H9 (cell line): ENCODE measurements at places on chromosomes 11 and 22.

DNA sequence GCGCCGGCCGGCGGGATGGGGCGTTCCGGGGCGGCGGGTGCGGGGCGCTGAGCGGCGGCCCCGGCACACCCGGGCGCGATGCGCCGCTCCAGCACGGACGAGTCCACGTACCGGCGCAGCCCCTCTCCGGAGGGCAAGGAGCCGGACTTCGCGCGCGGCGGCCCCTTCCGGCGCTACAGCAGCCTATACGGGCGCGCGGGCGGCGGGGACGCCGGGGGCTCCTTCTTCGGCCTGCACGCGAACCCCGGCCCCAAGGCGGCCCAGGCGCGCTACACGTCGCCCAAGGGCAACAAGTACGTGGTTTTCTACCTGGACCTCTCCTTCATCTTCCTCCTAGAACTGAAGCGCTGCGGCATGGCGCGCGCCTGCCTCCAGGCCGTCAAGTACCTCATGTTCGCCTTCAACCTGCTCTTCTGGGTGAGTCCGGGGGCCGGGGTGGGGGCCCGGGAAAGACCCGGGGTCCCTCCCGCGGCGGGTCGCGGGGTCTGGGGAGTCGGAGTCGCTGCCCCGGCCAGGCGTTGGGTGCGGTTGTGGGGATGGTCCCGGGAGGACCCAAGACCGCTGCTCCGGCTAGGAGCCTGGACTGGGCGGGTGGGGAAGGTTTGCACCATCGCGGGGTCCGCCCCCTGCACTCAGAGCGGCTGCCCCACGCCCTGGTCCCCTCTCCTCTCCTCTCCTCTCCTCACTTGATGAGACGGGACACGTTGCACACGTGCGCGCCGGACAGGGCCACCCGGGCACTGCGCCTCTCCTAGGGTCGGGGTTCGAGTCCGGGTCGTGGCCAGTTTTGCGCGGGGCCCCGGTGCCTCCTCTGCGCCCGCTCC lies 7.5 kb downstream of the TSPAN4 start:
- DNase-seq, result no peak
- H3K4me1 ChIP-seq, result peaks cover under 1% of the 10 kb centered on the region; the same call in 1 of the 2 replicates
- peak overlapping the region; percentile 84 for H3K4me3 ChIP-seq
- no peaks in the 10 kb centered on the region for H3K36me3 ChIP-seq

DNA sequence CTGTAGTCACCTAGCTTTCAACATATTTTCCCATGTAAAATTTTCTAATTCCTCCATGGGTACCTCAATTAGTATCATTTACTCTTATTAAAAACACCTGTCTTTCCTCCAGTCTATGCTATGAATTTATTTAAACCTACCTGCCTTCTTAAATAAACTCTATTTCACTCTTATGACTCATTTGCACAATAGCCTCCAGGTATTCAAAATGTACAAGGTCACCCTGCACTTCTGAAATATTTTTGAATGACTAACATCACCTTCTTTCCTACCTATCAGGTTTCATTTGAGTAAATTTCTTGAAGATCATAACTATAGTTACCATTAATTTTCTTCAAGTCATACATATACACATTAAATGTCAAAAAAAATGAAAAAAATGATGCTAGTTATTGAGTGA lies 939.7 kb downstream of the DLG2 start:
- H3K27me3 ChIP-seq, result no peaks in the 10 kb centered on the region
- no peaks in the 10 kb centered on the region for H3K4me1 ChIP-seq
- no peak overlapping the region for H3K27ac ChIP-seq
- H3K4me3 ChIP-seq, result no peak overlapping the region

DNA sequence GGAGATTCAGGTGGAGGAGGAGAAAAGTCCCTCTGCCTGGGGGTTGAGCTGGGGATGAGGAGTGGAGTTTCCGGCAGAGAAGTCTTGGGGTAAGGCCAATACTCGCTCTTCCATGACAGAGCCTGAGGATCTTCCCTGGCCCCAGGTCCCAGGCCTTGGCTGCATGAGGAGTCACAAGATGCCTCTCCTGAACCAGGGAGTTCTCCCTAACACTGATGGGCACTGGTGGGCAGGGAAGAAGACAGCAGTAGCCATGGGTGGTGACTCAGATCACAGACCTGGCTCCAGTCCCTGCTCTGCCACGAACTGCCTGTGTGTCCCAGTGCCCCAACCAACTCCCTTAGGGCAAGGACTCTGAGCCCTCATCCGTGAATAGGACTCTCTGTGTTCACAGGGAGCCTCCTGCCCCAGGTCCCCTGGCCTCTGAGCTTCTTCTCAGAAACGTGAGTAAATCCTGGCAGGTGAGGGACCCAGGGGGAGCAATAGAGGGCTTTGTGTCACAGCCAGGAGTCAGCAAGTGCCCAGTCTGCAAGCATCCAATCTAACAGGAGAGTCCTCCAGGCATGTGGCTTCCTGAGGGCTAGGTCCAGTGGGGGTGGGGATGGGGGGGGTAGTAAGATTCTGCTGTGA lies 45.5 kb upstream of the FTH1 start:
- H3K27me3 ChIP-seq, result no peaks in the 10 kb centered on the region
- no peak for DNase-seq
- H3K4me3 ChIP-seq, result no peak overlapping the region

GRCh38 chr11:111395081-111395480 lies 16.0 kb upstream of the POU2AF1 start:
- no peak for DNase-seq
- no peaks in the 10 kb centered on the region for H3K4me1 ChIP-seq
- no peak overlapping the region for H3K4me3 ChIP-seq

- DNase-seq, result no peak
- H3K36me3 ChIP-seq, result no peaks in the 10 kb centered on the region
- H3K27me3 ChIP-seq, result no peaks in the 10 kb centered on the region
- no peak overlapping the region for H3K4me3 ChIP-seq
Observed at GRCh38 chr11:58490827-58491226, 17.1 kb downstream of the OR5B21 start.

DNA sequence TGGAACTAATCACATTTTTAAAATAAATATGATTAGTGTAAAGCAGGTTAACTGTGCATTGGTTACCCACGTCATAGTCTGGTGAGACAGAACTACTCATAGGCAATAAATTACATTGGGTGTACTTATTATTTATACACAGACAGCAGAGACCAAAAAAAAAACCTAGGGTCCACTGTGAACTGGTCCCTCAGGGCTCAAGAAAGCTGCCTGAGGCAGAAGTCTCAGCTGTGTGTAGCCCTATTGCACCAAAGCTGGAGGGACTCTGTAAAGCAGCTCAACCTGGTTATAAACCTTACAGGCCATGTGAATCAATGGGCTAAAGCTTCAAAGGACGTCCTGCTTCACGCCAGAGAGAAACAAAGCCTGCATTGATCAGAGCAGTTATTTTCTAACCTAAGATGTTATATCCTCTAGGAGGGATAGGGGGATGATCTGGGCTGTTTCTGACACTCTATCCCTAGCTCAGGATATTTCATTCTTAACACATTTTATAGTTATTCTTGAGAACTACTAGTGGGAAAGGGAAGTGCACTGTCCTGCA lies 432.2 kb upstream of the ANO3 start:
- H3K36me3 ChIP-seq, result no peaks in the 10 kb centered on the region
- no peak overlapping the region for H3K4me3 ChIP-seq

DNA sequence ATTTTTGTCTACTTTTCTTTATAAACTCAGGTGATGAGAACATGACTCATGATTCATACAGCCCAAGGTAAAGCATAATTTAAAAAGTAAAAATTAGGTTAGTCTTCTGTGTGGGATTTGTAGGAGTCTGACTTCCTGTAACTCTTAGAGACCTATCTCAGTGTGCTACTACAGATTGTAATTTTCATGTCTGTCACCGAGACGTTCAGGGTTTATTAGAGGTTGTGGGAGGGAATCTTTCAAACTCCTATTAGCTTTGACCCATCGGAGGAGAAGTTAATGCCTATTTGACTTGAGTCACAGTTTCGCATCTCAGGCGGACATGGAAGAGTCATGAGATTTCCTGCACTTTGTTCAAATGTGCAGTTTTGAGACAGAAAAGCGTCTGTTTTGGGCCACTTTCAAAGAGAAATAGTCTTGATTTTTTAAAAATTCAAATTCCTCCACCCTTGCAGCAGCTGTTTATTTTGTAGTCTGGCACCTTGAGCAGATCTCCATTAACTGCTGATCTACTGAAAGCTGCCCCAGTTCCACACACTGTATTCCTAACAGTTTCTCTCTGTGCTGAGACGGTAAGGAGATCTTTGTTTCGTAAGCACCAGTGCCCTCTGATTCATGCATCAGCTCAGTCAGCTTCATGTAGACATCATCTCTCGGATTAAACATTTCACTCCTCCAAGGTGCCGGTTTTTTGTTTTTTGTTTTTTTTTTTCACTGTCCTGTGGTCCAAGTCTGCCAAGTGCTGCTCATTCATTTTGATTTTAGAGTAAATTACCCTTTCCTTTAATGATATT lies 24.3 kb downstream of the ALKBH3 start:
- DNase-seq, result no peak
- no peak overlapping the region for H3K4me3 ChIP-seq
- H3K27me3 ChIP-seq, result no peaks in the 10 kb centered on the region
- H3K4me1 ChIP-seq, result no peaks in the 10 kb centered on the region
- no peaks in the 10 kb centered on the region; the same call in 1 of the 3 replicates for H3K36me3 ChIP-seq

GRCh38 chr11:85661972-85662664 lies 2.8 kb downstream of the CREBZF start:
- no peaks in the 10 kb centered on the region; the same call in 1 of the 2 replicates for H3K27me3 ChIP-seq
- DNase-seq, result no peak
- peak overlapping the region; percentile 100 for H3K4me3 ChIP-seq
- no peak overlapping the region for H3K27ac ChIP-seq

GRCh38 chr11:62725646-62726045 lies 1.6 kb downstream of the HNRNPUL2 start:
- H3K27me3 ChIP-seq, result no peaks in the 10 kb centered on the region
- H3K27ac ChIP-seq, result no peak overlapping the region
- H3K4me3 ChIP-seq, result peak overlapping the region; percentile 95
- H3K36me3 ChIP-seq, result peaks cover 55% of the 10 kb centered on the region

DNA sequence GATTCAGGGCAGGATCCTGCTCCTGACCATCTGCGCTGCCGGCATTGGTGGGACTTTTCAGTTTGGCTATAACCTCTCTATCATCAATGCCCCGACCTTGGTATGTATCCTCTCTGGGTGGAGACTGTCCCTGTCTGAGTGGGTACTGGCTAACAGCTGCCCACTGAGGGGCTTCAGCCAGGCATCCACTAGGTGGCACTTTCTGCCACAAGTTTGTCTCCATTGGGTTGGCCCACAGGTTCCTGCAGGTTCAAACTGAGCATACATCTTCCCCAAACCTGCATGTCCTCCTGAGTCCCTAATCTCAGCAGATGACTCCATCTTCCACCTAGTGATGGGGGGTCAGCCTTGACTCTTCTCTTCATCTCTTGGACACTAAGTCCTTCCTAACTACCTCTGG lies 4.4 kb downstream of the SLC2A11 start:
- peak; percentile 71 for DNase-seq
- no peaks in the 10 kb centered on the region for H3K27me3 ChIP-seq
- peaks cover 9% of the 10 kb centered on the region for H3K36me3 ChIP-seq

GRCh38 chr11:102911758-102912481 lies 37.1 kb upstream of the MMP12 start:
- H3K36me3 ChIP-seq, result peaks cover 11% of the 10 kb centered on the region
- no peaks in the 10 kb centered on the region for H3K27me3 ChIP-seq
- H3K4me3 ChIP-seq, result no peak overlapping the region
- no peaks in the 10 kb centered on the region; the same call in 1 of the 2 replicates for H3K4me1 ChIP-seq
- peak overlapping the region; percentile 62 for H3K27ac ChIP-seq

- no peak overlapping the region for H3K4me3 ChIP-seq
- H3K36me3 ChIP-seq, result no peaks in the 10 kb centered on the region
- no peak overlapping the region for H3K27ac ChIP-seq
- no peaks in the 10 kb centered on the region for H3K27me3 ChIP-seq
- no peak for DNase-seq
Observed at GRCh38 chr11:111357150-111358037, 21.7 kb downstream of the POU2AF1 start.
